GM19239 (cell line): ENCODE measurements at places on chromosomes 3 and 15.
A peak's percentile ranks its signal among the peaks of the same experiment; 100 is the strongest.

DNA sequence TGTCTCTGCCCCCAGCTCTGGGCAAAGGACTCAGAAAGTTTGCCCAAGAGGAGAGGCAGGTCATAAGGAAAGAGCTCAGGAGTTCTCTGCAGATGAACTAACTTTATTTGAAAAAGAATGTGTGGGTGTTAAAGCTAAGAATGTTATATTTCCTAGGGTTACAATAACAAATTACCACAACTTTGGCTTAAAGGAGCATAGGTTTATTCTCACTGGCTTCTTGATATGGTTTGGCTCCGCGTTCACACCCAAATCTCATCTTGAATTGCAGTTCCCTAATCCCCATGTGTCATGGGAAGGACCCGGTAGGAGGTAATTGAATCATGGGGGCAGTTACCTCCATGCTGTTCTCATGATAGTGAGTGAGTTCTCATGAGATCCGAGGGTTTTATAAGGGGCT, 383.7 kb upstream of the CFAP20DC start:
- no peak for DNase-seq

GRCh38 chr3:76403556-76403955, 618.2 kb upstream of the ZNF717 start:
- DNase-seq = no peak

GRCh38 chr3:52450489-52451236, 3.2 kb downstream of the TNNC1 start:
- no peak for DNase-seq

GRCh38 chr3:12707449-12707848, 43.5 kb upstream of the RAF1 start:
- no peak for DNase-seq

- DNase-seq = no peak
Measured at GRCh38 chr3:63523100-63523499, 129.4 kb upstream of the SNTN start.

GRCh38 chr3:106184540-106185457, 316.0 kb upstream of the CBLB start:
- no peak for DNase-seq

GRCh38 chr15:75483961-75484360, 32.5 kb upstream of the SIN3A start:
- DNase-seq = no peak

- DNase-seq = no peak
Measured at GRCh38 chr3:98699132-98699531, 64.0 kb upstream of the ST3GAL6 start.

DNA sequence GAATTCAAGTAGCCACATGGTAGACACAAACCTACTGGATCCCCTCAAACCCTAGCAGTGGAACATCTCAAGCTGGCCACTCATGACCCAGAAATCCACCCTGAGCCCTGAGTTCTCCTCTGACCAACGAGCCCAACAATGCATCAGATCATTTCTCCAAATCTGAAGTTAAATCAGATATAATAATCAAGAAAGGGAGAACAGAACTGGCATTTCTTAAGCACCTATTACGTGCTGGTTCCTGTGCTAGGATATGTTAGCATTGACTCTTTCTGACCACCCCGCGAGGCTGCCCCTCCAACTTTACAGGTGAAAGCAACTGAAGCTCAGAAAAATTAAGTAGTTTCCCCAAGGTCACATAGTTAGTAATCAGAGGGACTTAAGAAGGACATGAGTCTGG, 51.5 kb upstream of the CCDC174 start:
- no peak for DNase-seq

GRCh38 chr3:62095756-62096155, 277.6 kb downstream of the FEZF2 start:
- DNase-seq = no peak

- no peak for DNase-seq
Measured at GRCh38 chr3:38645076-38645475, 4.4 kb downstream of the SCN5A start.

GRCh38 chr3:61807865-61808276, 246.5 kb downstream of the PTPRG start:
- no peak for DNase-seq

GRCh38 chr3:170321321-170322034, 36.0 kb upstream of the SKIL start:
- DNase-seq = no peak

- DNase-seq = no peak
Measured at GRCh38 chr3:123941121-123941520, 19.9 kb downstream of the CCDC14 start.

DNA sequence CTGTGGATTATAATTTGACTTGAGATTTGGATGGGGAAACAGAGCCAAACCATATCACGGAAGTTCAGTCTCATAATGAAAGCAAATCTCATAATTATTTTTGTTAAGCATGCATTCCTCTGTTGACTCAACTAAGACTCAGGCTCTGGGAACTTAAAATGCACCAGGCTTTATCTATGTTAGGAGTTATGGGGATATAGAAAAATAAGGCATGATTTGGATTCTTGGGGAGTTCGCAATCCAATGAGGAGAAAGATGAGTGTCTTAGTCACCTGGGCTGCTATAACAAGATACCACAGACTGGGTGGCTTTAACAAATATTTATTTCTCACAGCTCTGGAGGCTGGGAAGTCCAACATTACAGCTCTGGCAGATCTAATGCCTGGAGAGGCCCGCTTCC, 89.4 kb upstream of the TJP1 start:
- no peak for DNase-seq

DNA sequence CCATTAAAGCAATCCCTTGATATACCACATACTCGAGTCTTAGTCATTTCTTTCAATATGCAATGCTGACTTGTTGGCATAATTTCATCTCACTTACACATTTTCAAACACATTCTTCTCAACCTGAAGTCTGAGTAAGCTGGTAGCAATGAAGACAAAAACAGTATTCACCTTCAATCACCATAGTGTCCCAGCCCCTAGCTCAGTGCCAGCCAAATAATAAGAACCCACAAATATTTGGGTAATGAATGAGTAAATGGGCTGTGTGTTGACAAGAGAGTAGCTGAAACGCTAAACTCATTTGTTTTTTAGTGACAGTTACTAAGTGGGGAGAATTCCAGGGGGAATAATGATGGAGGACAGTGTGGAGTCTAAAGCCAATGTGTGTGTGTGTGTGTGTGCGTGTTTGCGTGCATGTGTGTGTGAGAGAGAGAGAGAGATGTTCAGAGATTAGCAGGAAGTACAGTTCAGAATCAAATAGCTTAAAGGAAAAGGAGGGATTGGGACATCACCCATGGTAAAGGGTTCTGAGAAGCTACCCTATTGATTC, 165.7 kb downstream of the GAP43 start:
- DNase-seq = no peak

- no peak for DNase-seq
Measured at GRCh38 chr15:71141572-71141971, 26.3 kb downstream of the THSD4 start.

GRCh38 chr15:31297575-31298456, 28.8 kb upstream of the KLF13 start:
- no peak for DNase-seq

DNA sequence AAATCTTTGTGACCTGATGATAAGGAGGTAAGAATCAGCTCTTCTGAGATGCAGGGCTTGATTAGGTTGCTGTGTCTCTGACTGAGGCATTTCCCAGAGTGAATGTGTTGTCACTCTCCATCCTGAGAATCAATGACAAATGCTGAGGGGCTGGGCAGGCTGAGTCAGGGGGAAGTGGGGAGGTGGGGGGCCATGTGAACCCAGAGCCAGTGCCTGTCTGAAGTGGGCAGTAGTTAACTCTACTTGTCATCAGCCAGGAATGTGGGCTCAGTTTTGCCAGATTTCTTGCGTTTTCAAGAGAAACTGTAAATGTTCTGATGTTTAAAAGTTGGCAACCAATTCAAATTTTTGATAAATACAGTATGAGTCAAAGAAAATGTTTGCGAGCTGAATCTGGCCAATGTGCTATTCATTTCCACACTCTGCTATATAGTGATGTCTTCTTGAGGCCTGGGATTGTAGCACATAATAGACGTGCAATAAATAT, 3.1 kb upstream of the BNC1 start:
- no peak for DNase-seq

GRCh38 chr15:94125698-94126097, 105.7 kb upstream of the MCTP2 start:
- no peak for DNase-seq

GRCh38 chr3:67305922-67306321, 307.8 kb downstream of the KBTBD8 start:
- no peak for DNase-seq

GRCh38 chr3:123602325-123602724, 17.5 kb upstream of the HACD2 start:
- no peak for DNase-seq

DNA sequence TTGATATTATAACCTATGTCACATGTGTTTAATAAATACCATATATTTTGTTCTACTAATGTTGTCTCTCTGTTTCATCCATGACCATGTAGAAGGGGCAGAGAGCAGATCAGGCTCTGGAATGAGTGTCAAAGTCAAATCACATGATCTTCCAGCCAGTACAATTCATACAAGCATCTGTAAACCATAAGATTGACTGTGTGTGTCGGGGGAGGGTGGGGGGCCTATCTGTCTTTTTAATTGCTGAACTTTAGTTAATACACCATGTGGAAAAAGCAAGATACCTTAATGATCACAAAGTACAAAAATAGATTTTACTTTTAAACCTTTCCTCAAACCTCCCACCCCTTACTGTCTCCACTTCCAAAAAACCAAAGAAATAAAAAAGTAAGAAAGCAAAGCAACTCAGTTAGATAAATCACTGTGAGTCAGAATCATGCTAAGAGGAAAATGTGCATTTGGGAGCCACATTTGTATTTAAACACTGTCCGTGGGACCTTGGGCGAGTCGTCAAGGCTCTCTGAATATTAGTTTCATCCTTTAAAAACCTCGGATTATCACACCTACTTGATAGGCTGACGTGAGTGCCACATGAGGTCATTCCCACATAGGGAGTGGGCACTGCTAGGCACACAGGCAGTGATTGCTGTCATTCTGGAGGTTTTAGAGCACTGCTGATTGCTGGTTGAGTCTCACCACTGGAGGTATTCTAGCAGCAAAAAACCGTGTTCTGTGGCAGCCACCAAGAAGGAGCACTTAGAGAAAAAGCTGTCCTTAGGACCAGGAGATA, 21.0 kb upstream of the POLR2M start:
- DNase-seq = no peak

DNA sequence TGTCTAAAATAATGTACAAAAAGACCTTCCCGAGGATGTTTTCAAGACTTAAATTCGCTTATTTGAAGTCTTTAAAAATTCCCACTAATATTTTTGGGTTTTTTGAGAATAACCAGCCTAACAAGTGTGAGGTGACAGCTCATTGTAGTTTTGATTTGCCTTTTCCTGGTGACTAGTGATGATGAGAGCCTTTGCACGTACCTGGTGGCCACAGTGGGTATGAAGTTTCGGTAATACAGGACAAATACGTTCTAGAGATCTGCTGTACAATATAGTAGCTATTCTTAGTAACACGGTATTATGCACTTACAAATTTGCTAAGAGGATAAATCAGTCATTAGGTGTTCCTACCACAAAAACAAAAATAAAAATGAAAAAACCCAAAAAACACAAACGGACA, 124.9 kb downstream of the GRM7 start:
- DNase-seq = no peak

DNA sequence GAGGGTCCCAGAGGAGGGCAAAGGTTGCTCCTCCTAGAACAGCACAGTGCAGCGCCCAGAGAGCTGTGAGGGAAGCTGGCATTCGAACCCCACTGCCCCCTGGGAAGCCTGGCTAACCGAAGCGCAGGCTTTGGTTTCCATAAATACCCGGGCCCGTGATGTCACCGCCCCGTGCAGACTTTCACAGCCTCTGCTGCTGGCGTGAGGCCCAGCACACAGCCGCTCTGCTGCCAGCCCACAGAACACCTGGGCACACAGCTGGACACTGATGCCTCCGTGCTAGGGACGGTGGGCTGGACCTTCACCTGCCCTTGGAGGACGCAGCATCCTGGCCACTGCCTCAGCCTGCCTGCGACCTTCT, 1.0 kb downstream of the IQSEC1 start:
- peak; percentile 48 for DNase-seq

DNA sequence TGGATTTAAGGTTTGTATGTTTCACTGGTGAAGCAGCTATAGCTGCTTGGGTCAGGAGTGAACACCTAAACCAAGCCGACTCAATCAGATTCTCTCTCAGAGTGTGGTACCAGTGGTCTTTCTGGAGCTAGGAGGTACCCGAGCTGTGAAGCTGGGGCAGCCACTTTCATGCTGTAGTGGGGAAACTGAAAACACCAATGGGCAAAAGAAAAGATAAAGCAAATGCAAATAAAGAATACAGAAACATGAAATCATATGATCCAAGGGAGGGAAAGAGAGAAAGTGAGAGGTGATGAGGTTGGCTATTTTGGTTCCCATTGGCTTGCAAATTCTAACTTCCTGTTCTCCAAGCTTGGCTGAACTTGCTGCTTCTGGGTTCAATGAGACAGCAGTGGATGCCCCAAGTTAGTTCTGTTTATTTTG, 212.3 kb upstream of the CFAP20DC start:
- peak; percentile 20 for DNase-seq

- DNase-seq = no peak
Measured at GRCh38 chr3:187006864-187007630, 76.7 kb downstream of the ST6GAL1 start.

DNA sequence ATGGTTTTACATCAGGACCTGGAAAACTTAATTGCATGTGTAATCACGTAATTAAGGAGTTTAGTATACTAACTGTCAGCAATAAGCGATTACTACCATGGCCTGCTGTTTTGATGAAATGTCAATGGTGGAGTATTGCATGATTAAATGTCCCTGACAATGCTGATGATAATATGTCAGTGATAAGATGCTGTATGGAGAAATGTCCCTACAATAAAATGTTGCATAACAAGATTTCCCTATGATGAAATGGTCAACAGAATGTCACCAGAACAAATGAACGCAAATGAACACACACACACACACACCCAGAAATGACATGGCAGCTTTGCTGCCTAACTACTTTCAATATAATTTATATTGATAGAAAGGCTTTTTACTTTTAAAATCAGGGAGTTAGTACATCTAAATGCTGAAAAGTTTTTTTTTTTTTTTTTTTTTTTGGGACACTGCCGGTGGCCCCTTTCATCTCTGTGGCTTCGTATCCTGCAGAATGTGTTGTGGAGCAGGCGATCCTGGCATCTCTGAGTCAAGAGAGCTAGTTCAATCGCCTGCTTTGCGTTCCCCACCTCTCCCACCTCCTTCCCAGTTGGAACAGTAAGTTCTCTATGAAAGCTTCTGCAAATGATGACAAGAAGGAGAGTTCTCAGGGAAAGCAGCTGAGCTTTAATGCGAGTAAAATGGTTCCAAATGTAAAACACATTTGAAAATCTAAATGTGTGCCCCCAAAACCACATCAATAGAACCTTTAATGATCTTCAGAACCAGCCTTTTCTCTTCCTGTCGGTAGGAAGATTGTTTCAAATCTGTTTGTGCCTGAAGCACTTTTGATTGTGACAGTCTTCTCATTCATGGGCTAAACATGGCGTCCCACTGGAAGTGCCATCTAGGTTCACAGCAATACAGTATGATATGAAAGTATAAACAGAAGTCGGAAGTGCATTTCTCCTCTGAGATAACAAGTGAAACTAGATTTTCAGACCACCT, 170.1 kb upstream of the GBE1 start:
- no peak for DNase-seq

- DNase-seq = no peak
Measured at GRCh38 chr3:42769477-42770131, 3.4 kb downstream of the CCDC13 start.
